CD4-positive, alpha-beta T cell treated with Interleukin-4 for 4 hours (primary cell): ENCODE measurements at places on chromosomes 11 and 22.

DNA sequence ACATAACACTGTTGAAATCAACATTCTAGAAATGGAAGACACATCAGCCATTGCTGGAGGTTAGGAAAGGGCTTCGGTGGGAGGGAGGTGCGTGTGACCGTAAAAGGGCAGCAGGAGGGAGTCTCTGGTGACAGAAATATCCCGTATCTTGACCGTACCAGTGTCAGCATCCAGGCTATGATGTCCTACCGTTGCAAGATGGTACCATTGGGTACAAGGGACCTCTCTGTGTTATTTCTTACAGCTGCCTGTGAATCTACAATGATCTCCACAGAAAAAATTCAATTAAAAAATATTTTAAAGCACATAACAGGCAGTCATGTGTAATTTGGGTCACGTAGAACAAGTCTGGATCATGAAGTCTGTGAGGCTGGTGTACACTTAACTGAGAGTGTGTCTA, 27.4 kb upstream of the SEPTIN5 start:
- DNase-seq: no peak

GRCh38 chr11:70400643-70401042, 2.3 kb downstream of the CTTN start:
- no peak for DNase-seq

DNA sequence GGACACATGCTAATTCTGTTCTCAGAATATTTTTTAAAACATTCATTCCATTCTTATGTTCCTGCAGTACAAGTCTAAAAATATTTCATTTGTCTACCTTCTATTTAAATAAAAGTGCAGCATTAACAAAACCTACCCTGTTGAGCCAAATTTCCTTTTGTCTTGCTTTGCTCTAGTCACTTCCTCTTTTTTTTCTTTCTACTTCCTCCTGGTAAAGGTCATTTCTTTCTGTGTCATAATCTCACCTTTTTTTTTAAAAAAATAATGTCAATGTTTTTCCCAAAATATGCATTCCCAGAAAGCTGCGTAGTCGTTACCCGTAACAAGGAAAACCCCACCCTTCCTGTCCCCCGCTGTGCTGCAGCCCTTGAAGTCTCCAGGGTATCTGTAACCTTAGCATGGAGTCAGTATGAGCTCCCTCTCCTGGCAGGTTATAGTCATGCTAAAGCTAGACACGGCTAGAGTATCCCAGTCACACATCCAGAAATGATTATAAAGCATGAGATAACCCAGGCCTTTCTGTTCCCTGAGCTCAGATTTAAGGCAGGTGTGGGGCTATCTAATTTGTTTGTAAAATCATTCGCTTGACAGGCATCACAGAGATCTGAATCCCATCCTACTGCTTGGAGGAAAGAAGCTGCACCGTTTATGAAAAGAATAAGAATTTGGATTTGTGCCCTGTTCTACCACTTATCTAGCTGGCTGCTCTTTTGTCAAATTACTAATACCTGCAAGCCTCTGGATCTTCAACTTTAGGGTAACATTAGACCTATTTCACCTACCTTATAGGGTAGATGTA, 51.1 kb upstream of the EED start:
- DNase-seq: peak; percentile 76

- no peak for DNase-seq
Observed at GRCh38 chr11:42043312-42043711, 583.9 kb upstream of the LRRC4C start.

DNA sequence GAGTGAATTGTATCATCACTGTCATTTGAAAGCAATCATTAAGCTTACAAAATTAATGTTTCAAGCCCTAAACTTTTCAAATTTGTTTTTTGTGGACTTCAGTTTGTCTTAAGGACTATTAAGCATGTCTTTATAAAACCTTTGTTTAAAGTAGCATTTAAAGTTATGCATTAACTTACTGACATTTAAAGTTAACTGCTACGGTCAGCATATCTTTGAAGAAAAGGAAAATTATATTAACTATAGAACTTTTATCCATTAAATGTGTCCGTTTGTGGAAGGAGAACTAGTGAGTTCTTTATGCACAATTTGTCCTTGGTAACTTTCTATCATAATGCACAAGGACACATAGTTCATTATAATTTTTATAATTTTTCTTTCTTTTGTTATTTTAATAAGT, 103.4 kb downstream of the FANCF start:
- no peak for DNase-seq

GRCh38 chr11:3155691-3156258, 9.3 kb downstream of the OSBPL5 start:
- DNase-seq: no peak

DNA sequence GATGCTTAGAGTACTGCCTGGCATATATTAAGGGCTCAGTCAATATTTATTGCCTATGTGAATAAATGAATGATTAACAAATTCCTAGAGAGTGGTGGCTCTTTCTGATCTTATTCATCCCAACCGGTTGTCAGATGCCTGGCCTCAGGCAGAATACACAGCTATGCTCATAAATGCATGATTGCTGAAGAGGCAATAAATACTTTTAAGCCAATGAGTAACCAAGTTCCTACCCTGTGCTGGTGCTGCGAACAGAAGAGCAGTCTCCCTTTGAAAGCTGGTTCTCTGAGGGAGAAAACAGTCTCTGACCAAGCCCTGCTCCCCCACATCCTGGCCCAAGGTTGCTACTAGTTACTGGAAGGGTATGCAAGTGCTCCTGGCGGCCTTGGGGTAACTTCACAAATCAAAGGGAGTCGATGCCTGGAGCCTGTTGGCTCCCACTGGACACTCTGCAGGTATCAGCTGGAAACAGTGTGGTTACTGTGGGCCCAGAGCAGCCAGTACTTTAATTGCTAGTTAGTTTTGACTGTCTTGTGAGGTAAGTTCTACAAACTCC, 2.8 kb downstream of the USH1C start:
- no peak for DNase-seq

DNA sequence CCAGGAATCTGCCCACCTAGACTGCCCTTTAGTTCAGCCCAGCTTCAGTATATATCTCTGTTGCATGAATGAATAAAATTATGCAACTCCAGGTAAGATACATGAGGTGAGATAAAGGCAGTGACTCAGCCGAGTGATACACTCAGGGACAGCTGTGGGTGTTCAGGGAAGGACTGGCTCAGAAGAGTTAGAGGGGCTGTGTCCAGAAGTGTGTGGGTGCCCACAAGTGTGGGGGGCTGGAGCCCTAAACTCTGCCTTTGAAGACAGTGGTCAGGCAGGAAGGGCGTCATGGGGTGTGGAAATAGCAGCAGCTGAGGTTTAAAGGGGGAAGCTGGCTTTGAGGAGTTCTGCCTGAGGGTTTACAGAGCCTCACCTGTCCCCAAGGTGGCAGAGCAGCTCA, 8.3 kb downstream of the FTH1 start:
- DNase-seq: no peak

GRCh38 chr11:772429-773390, 4.6 kb downstream of the GATD1 start:
- DNase-seq: no peak

DNA sequence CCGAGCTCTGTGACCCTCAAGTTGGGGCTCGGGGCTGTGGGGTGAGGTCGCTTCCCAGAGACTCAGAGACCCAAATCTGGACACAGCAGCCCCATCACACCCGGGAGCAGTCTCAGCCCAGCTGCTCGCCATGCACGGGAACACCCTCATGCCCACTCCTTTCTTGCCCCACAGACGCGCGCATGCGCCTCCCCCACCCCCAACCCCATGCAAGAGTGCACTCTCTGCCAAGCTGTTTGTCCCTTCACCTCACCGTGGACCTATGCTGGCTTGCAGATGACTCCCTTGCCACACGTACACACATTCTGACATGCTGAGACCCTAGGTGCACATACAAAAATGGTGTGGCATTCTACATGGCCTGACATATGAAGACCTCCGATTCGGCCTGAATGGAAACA, 478 bp upstream of the CD248 start:
- DNase-seq: no peak

- DNase-seq: peak; percentile 54
Observed at GRCh38 chr11:18540207-18541009, 13.7 kb upstream of the TSG101 start.

DNA sequence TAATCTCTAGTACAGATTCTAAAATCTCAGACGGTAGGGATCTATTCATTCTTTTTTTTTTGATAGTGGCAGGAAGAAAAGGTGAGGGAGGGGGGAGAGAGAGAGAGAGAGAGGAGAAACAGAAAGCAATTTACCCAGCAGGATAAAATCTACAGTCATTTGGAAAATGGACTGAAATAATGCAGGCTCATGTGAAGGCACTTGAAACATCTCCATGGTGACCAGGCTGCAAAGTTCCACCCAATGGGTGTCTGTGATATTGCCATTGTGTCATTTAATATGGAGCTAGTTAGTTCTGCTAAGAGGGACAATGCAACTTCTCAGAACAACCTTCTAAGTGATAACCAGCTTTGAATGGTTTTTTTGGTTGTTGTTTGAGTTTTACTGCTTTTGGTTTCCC, 165.2 kb upstream of the RAG2 start:
- DNase-seq: no peak

DNA sequence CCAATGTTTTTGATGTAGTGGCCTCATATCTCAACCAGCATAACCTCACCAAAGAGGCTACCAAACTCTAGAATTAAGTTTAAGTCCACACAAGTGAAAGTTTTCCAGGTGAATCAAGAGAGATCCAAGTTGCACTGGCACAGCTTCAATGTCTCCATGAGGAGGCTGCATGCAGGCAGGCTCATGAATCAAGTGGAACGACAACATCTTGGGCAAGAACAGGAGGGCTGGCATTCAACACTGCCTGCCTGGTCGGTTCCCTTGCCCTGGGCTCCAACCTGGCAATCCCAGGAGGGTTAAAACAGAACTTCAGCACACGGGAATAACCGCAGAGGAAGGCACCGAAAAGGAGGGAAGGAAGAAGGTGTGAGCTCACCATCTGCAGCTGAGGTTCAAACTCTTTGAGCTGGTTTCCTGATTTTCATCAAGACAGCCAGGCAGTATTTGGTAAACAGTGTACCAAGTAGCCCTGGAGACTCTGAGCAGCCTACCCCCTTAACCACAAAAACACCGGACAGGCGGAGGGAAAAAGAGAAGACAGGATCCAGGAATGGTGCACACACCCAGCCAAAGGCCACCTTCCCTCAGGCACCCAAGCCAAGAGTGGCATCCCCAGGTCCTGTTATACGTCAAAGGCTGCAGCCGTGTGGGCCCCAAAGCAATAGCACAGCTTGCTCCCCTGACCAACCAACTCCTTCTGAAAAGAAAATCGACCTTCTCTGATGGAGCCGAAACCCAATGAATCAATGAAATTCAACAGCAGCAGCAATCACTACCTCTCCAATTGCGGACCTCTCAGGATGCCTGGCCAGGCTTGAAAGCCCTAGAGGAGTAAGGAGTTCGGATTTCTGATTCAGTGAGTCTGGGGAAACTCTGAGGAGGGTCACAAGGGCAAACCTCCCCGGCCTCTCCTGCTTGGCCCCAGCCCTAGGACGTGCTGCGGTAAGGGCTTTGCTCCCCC, 1.3 kb downstream of the PACSIN2 start:
- no peak for DNase-seq

DNA sequence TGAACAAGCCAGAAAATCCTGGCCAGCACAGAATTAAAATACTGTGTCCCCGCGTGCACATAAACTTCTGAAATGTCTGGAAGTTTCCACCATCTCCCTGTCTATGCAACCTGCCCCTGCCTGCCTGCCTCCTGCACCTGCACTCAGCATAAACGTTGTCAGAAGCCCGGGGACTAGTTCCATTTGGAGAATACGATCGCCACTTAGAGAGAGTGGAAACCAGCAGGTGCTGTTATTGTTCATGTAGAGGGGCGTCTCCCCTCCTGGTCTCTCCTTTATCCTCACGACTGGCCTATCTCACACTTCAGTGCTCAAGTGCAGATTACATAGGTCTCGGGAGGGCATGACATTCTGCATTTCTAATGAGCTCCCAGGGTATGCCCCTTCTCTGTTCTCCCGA, 35.6 kb downstream of the MPPED1 start:
- DNase-seq: no peak

DNA sequence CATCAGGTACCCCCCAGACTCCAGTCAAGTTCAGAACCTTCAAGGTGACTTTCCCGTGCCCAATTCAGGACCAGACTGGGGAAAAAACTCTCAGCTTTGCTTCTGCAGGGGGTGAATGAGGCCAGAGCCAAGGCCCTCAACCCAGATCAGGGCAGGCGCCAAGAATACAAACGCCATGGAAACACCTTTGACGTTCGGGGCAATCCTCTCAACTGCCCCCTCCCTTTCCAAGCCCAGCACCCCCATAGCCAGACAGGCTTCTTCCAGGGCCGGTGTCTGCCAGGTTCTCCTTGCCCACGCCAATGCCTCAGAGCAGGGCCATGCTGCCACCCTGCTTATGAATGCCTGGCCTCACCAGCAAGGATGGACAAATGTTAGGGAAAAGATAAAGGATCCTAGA, 5.8 kb downstream of the ARHGAP1 start:
- no peak for DNase-seq

DNA sequence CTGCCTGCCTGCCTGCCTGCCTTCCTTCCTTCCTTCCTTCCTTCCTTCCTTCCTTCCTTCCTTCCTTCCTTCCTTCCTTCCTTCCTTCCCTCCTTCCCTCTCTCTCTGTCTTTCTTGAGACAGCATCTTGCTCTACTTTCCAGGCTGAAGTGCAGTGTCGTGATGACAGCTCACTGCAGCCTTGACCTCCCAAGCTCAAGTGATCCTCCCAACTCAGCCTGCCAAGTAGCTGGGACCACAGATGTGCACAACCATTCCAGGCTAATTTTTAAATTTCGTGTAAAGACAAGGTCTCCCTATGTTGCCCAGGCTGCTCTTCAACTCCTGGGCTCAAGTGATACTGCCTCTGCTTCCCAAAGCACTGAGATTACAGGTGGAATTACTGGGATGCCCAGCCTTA, 328.2 kb upstream of the SORL1-AS1 start:
- no peak for DNase-seq

GRCh38 chr11:133814588-133815100, 30.7 kb downstream of the SPATA19 start:
- no peak for DNase-seq
